Stimulated activated CD4-positive, alpha-beta T cell treated with anti-CD3 and anti-CD28 coated beads, Interleukin-12 subunit alpha, Interleukin-12 subunit beta, amount 100 ng/mL, for 48 hours (primary cell): ENCODE measurements at places on chromosomes 16 and 17.

GRCh38 chr16:68217506-68217905 lies 18.4 kb downstream of the ESRP2 start:
- no peak for DNase-seq

DNA sequence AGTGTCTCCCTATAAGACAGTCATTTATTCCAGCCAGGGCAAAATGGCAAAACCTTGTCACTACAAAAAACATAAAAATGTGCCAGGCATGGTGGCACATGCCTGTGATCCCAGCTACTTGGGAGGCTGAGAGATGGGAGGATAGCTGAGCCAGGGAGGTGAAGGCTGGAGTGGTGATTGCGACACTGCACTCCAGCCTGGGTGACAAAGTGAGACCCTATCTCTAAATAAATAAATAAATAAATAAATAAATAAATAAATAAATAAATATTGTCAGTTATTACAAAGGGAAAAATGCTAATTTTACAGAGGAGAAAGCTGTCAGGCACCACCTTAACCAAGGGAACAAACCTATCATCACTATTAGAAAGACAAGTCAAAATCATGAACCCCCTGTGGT lies 75.5 kb downstream of the STH start:
- no peak for DNase-seq

DNA sequence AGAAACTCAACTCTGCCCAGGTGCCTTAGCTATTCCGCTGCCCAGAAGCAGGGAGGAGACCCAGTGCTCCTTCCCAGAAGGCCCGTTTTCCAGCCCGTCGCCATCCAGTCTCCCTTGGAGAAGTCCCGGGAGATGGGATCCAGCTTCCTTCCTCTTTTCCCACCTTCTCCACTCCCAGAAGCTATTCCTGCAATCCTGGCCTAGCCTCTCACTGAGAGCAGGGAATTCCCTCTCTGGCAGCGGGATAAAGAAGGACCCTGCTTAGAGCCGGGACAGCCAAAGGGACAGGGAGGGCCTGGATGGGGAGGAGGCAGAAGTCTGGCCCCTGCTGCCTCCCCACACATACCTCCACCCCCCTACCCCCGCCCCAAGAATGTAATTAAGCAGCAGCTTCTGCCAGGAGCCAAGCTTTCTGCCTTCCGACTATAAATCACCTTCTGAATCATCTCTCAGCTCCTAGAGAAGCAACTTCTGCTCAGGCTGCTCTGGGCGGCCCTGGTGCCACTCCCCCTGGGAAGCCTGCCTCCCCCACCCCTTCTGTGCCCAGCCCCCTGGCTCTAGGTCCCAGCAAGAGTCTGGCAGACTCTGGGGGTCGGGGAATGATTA lies 6.4 kb downstream of the WNT3 start:
- no peak for DNase-seq

- DNase-seq = no peak
Observed at GRCh38 chr16:66374176-66374575, 7.7 kb downstream of the CDH5 start.

DNA sequence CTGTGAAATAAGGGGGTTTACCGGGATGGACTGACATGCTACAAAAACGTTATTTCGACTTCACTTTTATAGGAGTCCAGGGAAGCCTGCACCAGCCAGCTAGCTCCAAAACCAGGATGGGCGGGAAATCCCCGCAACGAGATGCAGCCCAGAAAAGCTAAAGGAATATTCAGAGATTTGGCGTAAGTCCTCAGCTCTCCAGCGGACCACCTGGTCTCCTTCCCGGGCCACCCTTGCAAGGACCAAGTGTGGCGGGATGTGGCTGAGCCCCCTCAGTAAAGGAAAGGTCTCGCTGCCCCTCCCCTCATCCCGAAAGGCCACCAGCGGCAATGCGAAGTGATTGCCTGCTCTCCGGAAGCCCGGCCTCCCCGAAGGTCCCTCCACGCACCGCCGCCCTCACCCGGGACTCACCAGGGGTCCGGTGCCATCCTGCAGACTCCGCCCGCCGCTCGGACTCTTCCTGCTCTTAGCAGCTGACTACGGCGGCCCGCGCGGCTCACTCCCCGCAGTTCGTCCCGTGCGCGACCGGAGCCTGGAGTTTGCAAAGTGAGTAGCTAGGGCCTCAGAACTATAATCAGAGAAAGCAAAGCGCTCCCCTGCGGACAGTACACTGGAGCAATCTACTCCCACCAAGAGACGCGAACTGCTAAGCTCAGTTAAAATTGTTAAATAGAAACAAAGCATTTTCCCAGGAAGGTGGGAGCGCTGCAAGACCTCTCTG lies at the start of gene STX8:
Gene STX8 (minus strand): TSS at position 440 of the 721 bp plus-strand sequence. CDS start 12 bp downstream, at position 428.
- DNase-seq = peak; percentile 70

GRCh38 chr16:23587726-23588125 lies 8.4 kb downstream of the NDUFAB1 start:
- no peak for DNase-seq

GRCh38 chr16:22732959-22733358 lies 81.0 kb upstream of the HS3ST2 start:
- no peak for DNase-seq

DNA sequence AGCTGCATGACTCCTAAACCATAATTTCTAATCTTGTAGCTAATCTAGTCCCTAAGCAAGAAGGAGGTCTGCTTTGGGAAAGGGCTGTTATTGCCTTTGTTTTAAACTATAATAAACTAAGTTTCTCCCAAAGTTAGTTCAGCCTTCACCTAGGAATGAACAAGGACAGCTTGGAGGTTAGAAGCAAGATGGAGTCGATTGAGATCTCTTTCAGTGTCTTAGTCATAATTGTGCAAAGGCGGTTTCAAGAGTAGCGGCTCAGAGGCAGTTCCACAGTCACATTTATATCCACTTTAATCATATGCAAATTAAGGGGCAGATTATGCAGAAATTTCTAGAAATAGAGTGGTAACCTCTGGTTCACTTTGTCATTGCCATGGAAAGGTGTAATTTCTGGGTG lies 17.4 kb downstream of the DRC7 start:
- no peak for DNase-seq

- no peak for DNase-seq
Observed at GRCh38 chr17:55286681-55287589, 22.2 kb downstream of the HLF start.

- DNase-seq = no peak
Observed at GRCh38 chr17:70172923-70173322, 3.6 kb downstream of the KCNJ2 start.
